ENCODE measurements at places on chromosomes 5 and 9.

DNA sequence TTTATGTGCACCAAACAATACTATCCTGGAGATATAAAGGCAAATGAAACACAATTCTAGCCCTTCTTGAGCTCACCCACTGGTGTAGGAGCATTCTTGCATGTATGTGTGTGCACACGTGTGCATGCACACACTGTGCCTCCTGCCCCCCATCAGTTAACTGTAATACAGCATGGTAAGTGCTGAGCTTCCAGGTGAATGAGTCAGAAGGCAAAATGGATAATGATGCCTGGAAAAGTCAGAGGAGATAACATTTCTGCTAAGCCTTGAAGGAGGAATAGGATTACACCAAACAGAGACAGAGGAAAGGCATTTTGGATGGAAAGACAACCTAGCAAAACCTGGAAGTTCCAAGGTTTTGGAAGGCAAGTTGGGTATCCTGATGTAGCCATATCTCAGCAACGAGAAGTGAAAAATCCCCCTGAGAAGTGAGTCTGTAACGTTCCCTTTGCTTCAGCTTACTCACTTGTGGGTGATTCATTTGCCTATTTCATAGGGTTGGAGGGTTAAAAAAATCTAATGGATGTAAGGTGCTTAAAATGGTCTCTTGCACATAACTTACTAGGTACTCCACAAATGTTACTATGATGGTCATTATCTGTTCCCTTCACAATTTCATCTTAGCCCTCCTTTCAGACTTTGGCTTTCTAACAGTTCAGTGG is 101.4 kb upstream of the STC2 start:
- no peak for DNase-seq

GRCh38 chr5:177512736-177513380 is 3.2 kb upstream of the DOK3 start:
- DNase-seq = no peak

- DNase-seq = no peak
These were observed 152.6 kb upstream of the MSX2 start for GRCh38 chr5:174571662-174572397.

DNA sequence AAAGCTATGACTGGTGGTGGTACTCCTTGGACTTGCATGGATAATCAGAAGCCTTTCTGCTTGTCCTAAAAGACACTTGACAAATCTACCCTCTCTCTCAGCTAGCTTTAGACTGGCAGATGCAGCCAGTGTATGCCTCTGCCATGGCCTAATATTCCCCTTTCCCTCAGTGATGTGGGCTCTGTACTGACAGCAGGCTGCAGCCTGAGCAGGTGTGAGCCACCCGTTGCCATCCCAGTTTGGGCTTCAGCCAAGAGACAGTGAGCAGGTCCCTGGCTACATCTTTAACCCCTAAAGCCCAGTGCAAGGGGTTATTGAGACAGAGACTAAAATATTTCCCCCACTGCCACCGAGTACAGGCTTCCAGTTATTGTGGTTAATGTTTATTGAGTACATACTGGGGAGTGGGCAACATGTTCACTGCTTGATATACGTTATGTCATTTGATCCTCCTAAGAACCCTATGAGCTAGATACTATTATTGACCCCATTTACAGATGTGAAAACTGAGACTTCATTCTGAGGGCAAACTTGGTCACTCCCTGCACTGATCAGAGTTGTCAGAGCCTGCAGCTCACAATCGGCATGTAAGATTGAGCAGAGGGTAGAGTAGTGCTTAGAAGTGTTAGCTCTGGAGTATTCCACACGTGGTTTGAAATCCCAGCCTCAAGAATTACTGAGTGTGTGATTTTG is 254.2 kb downstream of the ARHGAP26 start:
- no peak for DNase-seq

GRCh38 chr5:167639273-167639672 is 652.2 kb upstream of the WWC1 start:
- DNase-seq = no peak

GRCh38 chr9:118606668-118607067 is 762.6 kb downstream of the BRINP1 start:
- DNase-seq = no peak

GRCh38 chr5:130090569-130091270 is 186.5 kb downstream of the CHSY3 start:
- DNase-seq = no peak

GRCh38 chr5:56172241-56172640 is 60.9 kb downstream of the ANKRD55 start:
- no peak for DNase-seq

DNA sequence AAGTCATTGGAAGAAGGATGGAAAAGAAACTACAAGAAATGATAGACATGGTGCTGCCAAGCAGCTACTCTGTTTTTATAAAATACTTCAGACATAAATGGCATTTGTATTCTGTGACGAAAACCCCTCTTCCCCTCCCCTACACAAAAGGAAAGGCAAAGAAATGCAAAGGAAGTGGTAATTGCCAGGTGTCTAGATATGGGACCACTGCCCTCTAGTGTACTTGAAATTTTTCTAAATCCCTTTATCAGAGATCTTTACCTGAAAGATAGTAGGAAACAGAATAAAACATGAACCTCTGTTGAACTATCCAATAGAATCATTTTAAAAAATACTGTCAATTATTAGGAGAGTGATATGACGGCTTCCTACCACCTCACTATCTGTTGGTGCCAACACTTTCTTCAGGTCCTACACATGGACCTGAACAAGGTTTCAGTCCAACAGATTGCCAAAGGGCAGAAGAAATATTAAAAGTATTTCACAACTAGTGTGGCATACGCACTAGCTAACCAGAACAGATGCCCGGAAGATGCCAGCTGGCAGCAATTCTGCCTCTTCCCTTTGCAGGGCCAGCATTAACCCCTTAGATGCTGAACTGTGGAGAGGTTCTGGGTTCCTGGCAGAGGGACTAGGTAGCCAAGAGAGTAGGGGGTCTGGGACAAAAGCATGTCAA is 104.1 kb downstream of the TSSK1B start:
- peak; percentile 54 for DNase-seq

GRCh38 chr9:27125030-27125429 is 16.0 kb downstream of the TEK start:
- DNase-seq = no peak

DNA sequence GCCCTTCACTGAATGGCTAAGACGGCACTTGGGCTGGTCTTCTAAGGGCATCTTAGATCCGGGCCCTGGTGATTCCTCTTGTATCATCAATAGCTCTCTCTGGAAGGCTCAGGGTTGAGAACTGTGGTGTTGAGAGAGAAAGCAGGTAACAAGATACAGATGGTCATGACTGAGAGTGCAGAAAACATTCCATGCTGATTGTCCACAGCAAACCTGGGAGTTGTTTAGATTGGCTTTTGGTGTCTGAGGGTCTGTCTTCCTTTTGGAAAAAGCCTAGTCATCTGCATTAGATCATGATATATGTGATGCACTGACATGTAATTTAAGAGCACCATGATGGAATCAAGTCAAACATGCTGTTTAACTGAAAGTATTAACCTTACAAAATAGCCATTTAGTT is 331.9 kb downstream of the ADAMTS6 start:
- DNase-seq = no peak

DNA sequence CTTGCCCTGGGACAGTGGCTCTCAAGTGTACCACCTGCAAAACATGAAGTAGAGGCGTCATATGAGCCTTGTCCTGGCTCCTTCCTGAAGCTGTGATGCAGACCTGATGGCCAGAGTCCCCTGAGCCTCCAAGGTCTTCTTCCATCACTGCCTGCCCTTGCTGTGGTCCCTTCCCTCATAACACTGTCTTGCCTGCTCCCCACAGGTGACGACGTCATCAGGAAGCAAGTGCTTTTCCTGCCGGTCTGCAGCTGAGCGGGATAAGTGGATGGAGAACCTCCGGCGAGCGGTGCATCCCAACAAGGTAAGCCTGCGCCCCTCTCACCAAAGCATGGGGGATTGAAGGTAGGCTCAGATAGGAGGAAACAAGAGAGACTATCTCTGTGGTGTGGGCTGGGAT is 107.3 kb downstream of the DAB2IP start:
- no peak for DNase-seq

DNA sequence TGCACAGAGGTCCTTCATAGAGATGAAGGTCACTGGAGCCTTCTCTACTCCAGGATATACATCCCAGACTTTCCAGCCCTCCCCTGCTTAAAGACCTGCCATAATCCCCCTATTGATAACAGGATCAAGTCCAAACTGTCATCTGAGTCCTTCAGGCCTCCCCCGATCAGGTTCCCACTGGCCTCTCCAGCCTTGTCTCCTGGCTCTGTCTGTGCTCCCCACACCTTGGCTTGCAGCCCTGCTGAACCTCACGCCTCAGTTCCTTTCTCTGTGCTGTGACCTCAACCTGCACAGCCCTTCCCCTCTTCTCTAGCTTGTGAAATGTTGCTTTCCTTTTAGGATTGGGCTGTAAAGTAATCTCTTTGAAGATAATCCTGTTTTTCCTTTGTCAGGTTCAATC is 2.5 kb upstream of the HRH2 start:
- DNase-seq = no peak

DNA sequence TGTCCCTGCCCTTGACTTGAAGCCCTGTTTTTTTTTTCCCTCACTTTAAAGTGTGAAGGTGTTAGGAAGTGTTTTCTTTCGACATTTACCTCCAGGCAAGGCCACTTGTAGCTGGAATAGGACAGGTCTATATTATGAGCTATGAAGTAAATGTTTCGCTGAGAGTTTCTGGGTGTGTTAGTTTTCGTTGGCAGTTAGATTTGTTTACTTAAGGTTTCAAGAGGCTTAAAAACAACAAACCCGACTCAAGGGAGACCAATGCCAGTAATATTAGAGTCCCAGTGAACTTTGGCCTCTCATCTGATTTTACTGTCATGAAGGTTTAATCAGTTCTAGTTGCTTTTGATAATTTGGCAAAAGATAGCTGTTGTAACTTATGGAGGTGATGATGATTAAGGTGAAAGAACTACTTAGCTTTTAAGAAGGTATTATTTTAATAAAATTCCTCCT is 25.2 kb downstream of the OCLN start:
- DNase-seq = no peak

DNA sequence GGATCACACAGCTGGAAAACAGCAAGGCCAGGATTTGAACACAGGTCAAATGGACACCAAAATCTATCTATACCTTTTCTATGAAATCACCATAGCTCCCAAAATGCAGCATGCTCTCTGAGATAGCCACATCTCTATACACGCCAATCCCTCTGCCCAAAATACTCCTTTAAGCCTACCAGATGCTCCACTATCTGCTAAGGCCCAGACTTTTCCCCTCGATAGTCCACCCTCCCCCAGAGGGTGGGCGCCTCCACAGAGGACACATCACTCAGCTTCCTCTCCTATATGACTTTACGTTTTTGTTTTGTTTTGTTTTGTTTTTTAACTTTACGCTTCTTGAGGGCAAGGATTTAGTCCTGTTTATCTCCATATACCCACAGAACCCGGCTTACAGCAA is 46.8 kb downstream of the MTMR12 start:
- DNase-seq = no peak

DNA sequence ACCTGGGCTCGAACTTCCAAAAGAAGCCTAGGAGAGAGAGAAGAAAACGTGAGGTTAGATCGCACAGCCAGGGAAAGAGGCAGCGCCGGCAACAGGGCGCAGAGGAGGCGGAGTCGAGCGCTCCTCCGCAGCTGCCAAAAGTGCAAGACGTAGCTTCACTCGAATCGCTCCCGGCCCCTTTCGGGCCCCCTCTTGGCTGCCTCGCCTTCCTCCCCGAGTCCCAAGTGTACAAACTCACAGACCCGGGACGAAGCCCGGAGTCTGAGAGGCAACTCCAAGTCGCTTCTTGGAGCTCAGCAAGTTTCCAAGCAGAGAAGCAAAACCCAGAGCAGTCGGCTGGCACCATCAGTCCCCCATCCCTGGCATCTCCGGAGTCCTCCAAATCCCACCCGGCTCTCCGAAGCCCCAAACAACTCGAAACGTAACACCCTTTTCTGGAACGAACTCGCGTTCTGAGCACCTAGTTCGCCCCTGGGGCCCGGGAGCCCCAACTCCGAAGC is 1.2 kb downstream of the MIER3 start:
- DNase-seq = peak; percentile 49

DNA sequence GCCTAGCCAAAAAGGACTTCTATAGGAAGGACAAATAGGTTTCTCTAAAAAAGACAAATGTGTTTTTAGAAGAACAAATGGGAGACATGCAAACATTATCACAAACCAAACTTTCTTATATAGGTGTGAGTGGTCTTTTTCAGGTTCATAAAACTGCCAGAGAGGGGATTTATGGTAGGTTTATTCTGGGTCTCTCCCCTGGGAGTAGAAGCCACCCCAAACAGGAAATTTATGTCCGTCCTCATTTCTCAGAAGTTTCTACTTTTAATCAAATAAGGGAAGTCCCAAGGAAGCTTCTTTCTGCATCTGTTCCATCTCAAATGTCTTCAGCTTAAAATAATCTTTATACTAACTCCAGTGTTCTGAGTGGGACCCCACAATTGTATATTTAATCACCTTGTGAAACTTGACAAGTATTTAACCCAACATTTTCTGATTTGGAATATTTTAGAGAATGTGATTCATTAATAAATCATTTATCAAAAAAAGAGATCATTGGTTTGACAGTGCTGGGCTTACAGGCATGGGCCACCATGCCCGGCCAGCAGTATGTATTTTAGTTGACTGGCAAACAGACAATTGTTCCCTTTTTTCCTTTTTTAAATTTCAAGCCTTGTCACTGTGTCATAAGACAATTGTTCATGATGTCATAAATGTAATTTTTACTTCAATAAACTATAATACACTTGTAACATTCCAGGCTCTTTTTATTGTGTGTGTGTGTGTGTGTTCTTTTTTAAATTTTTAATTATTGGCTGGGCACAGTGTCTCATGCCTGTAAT is 44.6 kb upstream of the GLDC start:
- no peak for DNase-seq

- DNase-seq = no peak
These were observed 1666.1 kb upstream of the WWC1 start for GRCh38 chr5:166625210-166625865.

DNA sequence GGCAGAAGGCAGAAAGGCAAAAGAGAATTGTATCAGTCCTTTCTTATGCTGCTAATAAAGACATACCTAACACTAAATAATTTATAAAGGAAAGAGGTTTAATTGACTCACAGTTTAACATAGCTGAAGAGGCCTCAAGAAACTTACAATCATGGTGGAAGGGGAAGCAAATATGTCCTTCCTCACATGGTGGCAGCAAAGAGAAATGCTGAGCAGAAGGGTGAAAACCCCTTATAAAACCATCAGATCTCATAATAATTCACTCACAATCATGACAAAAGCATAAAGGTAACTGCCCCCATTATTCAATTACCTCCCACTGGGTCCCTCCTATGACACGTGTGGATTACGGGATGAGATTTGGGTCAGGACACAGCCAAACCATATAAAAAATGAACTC is 312.5 kb upstream of the PTGER4 start:
- DNase-seq = peak; percentile 45

Measured in CD4-positive, alpha-beta T cell treated with Interleukin-2 at 100 ng/mL for 4 hours (primary cell).